ENCODE measurements at places on chromosomes 16 and 17.

DNA sequence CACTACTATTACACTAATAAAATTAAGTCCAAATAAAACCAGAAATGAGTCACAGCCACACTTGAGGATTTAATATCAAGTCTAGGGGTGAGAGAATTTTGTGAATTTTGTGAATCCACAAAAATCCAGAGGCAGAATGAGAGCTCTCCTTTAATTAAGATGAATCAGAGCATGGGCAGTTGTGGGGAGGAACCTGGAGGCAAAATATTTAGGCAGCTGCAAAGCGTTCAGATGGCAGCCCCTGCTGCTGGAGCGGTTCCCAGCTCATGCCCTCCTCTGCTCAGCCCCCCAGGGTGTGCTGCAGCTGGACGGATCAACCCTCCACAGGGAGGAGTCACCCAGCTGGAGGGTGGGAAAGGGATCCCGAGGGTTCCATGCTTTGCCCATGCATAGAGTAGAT lies 43.4 kb upstream of the IRX6 start:
- no peak for DNase-seq

DNA sequence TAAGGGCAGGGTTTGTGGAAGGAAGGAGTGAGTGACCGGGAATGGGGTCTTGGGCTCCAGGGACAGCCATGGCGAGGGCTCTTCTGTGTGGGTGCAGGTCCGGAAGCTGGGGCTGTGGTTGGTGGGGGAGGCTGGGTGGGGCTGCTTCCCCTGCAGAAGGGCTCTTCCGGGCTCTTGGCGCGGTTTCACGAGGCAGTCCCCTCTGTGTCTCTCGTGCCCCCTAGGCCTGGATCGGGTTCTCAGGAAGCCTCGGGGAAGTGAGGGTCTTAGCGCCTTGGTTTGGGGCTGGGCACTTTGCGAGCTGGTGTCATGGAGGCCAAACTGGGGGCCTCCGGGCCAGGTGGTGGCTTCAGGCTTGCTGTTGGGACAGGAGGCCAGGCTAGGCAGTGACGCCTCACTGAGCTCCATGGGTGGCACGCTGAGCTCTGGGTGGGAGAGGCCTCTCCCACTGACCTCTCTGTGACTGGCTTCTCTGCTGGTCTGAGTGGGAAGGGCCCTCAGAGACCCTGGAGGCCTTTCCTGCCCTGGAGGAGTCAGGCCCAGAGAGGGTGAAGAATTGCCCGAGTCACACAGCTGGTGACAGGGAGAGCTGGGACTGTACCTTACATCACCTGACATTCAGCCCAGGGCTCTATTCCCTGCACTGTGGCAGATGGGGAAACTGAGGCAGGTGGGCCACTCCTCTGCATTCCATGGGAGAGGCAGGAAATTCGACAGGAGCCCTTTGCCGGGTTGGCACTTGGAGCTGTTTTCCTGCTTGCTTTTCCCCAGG lies 8.2 kb downstream of the ADCY7 start:
- no peak for DNase-seq

- DNase-seq, result peak; percentile 74
Observed at GRCh38 chr16:88784074-88784855, 755 bp downstream of the PIEZO1 start.

GRCh38 chr17:41377546-41377945 lies 4.6 kb downstream of the KRT34 start:
- peak; percentile 65 for DNase-seq

DNA sequence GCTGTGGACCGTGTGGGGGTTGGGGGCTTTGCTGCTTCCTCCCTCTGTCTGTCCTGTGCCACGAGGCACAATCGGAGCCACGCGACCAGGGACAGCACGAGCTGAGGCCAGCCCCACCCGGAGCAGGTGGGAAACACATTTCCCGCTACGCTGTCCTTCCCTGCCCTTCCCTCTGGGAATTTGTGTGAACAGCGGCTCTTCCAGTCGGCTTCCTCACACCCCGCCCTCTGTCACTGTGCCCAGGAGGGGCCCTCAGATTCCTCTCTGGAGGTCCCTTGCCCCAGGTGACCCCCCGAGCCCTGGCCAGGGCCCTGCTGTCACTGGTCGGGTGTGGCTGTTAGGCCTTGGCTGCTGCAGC lies 19.6 kb downstream of the SPIRE2 start:
- no peak for DNase-seq

GRCh38 chr16:84414789-84415326 lies 46.5 kb downstream of the ATP2C2 start:
- peak; percentile 7 for DNase-seq

GRCh38 chr16:55754056-55754455 lies 78.8 kb downstream of the CES1 start:
- DNase-seq, result no peak

GRCh38 chr17:48048384-48049126 lies 396 bp downstream of the NFE2L1 start:
- DNase-seq, result peak; percentile 95

DNA sequence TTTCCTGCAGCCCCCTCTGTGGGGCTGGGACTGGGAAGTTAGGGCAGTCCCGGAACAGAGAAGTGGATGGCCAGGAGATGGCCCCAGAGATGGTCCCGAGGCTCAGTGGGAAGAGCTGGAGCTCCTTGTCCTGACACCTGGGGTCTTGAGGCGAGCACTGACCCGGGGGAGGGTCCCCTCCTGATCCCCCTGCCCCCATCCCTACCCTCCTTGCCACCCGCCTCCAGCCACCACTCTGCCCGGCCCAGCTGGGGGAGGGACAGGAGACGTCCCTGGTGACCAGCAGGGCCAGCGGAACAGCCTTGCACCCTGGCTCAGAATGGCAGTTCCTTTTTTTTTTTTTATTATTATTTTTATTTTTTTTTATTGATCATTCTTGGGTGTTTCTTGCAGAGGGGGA lies 13.9 kb upstream of the RNF213 start:
- no peak for DNase-seq

DNA sequence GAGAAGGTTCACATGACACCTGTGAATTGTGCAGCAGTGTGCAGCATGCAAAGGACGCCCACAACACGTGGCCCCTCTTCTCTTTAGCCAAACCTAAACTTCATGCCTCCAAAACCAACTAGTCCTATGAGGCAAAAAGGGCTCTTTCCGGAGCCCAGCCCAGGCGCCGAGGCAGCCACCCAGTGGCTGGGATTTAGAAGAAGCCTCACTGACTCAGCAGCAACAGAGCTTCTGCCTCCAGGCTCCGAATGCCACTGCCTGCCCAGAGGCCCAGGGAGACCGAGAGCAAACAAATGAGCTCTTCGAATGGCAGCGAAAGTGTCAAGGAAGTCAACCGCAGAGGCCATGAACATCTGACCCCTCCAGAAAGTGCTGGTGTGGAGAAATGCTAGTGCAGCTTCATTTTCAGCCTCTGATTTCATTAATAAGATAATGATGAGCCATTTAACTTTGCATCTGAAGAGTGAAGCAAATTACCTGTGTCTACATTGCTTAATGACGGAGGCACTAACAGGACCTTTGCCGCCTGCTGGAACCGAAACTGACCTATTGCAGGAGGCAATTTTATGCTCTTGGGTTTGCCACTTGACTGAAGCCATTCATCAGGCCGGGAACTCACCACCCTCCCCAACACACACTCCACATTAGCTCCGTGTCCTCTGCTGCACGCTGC lies 157.7 kb upstream of the RPL38 start:
- no peak for DNase-seq

GRCh38 chr17:79006046-79006445 lies 3.5 kb downstream of the CANT1 start:
- DNase-seq, result no peak

- DNase-seq, result no peak
Observed at GRCh38 chr16:68825427-68825826, 17.9 kb upstream of the TANGO6 start.

- no peak for DNase-seq
Observed at GRCh38 chr17:48240122-48240521, 132.6 kb downstream of the SNX11 start.

GRCh38 chr16:2160915-2161551 lies 5.5 kb downstream of the TRAF7 start:
- DNase-seq, result peak; percentile 57

DNA sequence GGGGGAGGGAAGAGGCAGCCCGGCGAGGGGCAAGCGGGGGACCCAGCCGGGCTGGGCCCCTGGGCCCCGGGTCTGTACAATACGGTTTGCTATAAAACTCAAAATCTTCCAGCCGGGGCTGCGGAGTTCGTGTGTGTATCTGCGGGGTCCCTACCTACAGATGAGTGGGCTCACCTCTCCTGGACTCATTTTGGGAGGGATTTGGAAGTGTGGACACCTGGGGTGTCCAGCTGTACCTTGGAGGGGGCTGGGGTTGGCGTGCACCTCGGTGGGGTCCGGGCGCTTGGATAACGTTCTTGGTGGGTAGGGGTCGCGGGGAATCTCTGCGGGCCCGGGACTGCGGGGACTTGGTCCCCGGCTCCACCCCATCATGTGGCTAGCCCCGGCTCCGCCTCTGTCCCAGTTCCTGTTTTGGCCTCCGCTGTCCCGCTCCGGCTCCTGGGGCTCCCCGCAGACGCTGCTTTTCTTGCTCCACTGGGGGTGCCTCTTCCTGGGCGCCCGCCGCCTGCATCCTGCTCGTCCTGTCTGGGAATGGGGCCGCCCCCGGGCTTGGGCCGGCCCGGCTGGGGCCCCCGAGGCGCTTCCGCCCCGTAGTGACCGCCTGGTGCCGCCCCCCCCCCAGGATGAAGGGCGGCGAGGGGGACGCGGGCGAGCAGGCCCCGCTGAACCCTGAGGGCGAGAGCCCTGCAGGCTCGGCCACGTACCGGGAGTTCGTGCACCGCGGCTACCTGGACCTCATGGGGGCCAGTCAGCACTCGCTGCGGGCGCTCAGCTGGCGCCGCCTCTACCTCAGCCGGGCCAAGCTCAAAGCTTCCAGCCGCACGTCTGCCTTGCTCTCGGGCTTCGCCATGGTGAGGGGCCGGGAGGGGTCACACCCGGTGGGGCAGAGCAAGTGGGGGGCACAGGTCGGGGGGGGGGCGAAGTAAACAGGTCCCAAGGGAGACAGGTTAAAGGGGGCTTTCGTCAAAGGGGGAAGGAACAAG lies at the start of gene ORAI3:
Gene ORAI3 (plus strand): TSS at position 402 of the 983 bp plus-strand sequence. CDS start 222 bp downstream, at position 624.
- DNase-seq, result peak; percentile 70

Data from choroid plexus epithelial cell (primary cell).